ENCODE measurements at places on chromosomes 2 and 18. TPM values are rescaled to one million over a fixed set of nuclear protein-coding genes. Genes with fewer than 3 reads are reported as not detected.

VWC2L gene
- total RNA-seq = not detected

EPB41L3 gene
- total RNA-seq = 94.2 TPM

STK39 gene
- 8.5 TPM for total RNA-seq

ANTXR1 gene
- total RNA-seq = 64.0 TPM

GDF7 gene
- 20.0 TPM for total RNA-seq

DSEL gene
- total RNA-seq = 19.6 TPM

GKN1 gene
- not detected for total RNA-seq

MARCHF7 gene
- 96.4 TPM for total RNA-seq

IL37 gene
- not detected for total RNA-seq

BUB1 gene
- total RNA-seq = 1.8 TPM

GRCh38 chr2:28219758-28220368 is 172.8 kb upstream of the FOSL2 start:
- DNase-seq = no peak

DNA sequence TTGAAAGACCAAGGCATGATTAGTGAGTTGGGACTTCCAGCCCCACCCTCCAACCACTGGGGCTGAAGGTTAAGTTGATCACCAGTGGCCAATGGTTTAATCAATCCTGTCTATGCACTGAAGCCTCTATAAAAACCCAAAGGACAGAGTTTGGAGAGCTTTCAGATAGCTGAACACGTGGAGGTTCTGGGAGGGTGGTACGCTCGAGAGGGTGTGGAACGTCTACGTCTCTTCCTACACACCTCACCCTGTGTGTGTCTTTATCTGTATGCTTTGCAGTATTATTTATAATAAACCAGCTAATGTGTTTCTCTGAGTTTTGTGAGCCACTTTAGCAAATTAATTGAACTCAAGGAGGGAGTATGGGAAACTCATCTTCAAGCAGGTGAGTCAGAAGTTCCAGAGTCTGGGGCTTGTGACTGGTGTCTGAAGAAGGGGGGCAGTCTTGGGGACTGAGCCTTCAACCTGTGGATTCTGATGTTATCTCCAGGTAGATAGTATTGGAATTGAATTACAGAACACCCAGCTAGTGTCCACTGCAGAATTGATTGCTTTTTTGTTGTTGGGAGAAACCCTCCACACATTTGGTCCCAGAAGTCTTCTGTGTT is 20.3 kb downstream of the ACTR3 start:
- DNase-seq = no peak

DNA sequence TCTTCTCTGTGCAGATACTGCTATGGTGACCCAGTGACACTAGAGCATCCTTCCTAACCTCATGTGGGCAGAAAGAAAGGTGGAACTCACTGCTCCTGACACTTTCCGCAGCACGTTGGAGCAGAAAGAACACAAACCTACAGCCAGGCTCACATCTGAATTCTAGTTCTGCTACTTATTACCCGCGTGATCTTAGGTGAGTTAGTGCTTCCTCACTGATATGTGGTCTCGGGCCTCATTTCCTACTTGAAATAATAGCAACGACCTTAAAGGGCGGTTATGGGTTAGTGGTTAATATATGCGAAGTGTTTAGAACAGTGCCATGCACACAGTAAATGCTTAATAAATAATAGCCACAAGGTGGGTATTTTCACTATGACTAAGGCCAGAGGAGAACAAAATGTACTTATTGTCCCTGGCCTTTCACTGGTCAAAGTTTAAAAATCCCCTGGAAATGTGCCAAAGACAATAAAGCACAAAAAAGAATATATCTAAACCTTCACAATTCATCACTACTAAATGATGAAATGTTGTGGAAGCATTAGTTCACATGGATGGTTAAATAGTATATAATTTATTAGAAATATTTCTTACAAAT is 66.6 kb downstream of the MYOM1 start:
- no peak for DNase-seq

DNA sequence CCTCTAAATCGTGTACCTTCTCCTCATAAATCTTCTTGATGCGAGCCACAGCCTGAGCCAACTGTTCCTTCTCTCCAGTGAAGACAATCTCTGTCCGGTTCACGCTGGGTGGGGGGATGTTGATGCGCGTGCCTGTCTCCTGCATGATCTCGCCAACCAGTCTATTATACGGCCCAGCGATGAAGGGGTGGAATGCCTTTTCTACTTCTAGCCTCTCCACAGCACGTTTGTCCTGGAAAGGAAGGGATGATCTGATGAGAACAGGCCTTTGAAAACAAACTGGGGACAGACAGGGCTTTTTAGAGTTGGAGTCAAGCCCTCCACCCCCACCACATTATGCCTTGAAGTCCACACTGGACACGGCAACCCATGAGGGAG is 59.3 kb downstream of the HDLBP start:
- no peak for DNase-seq

DNA sequence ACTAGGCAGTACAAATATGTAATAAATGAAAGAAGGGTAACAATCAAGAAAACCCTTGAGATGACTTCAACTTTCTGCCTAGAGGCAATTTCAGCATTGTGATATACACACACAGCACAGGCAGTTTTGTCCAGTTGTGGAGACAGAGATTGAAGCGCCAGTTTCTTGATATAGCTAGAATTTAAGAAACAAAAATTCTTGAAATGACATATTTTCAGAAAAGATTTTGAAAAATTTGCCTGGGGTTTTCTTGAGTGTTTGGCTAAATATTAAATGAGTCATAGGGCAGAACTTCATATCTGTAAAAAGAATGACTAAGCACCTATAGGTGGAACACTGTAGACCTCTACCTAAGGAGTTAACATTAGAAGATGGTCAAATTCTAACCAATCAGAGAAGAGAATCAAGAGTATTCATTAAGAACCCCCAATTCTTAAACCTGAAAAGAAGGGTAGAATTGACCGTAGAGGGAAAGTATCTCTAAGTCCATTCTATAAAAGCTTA is 1266.8 kb upstream of the TMEFF2 start:
- DNase-seq = no peak

GRCh38 chr18:3692113-3692621 is 242.2 kb downstream of the TGIF1 start:
- DNase-seq = no peak

DNA sequence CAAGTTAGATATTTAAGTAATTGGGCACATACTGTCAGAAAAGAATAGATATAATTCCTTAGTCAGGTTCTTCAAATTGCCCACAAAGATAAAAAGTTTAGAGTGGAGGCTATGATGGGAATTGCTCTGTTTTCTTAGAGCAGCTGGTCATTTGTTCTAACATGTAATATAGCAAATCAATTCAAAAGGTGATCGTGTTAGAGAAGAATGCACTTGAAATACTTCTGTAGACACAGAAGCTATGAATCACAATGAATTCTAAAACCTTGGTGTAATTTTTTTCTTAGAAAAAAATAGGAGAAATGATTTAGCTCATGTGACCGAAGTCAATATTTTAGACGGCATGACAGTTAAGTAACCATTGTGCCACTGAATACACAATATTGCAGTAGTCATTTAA is 918.1 kb upstream of the LRATD1 start:
- DNase-seq = no peak

DNA sequence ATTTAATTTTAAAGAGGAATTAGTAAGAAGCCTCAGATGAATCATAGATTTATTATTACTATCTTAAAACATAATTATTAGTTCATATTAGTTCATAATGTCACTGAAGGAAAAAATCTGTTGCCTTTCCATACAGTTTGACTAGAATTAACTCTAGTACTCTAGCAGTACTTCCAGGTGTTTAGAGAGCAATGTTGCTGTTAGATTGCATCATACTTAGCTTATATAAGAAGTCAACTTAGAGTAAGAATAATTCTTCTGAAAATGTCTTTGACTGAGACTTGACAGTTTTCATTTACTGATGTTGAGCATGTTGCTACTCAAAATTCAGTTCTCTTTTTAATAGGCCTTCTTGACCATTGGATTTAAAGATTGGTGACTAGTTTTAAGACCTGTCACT is 4.7 kb downstream of the RAB3GAP1 start:
- DNase-seq = no peak

- no peak for DNase-seq
Observed at GRCh38 chr2:230866756-230867523, 2.2 kb downstream of the ITM2C start.

- DNase-seq = no peak
Observed at GRCh38 chr2:136310005-136310495, 192.1 kb upstream of the CXCR4 start.

DNA sequence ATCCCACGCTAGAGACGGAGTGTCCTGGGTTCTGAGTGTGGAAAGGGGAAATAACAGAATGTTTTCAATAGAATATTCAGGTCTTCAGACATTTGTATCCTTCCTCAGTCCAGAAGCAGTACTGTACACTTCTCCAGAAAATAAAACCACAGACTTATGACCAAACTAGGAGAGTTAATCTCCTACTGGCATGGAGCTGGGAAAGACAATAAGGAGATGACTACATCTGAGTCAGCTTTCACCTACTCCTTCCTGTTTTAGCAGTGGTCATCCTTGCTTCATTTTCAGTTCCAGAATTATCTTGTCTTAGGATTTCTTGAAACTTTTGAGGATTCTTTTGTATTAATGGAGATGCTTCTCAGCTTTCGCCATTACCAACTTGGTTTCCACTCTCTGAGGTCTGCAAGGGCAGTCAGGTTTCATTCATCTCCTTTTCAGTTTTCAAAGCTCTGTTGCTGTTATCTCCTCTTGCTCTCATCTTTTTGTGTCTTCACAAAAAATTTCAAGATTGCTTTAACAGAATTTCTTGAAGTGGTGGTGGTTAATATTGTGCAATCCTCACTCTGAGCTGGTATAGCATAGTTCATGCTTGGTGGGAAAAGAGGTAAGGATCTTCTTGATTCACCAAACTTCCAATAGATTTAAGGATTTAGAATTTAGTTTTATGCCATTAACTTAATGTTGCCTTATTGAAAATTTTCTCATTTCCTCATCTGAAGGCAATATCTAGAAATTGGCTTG is 23.7 kb upstream of the NR4A2 start:
- DNase-seq = no peak

- no peak for DNase-seq
Observed at GRCh38 chr18:46080156-46080555, 8.1 kb upstream of the PSTPIP2 start.

DNA sequence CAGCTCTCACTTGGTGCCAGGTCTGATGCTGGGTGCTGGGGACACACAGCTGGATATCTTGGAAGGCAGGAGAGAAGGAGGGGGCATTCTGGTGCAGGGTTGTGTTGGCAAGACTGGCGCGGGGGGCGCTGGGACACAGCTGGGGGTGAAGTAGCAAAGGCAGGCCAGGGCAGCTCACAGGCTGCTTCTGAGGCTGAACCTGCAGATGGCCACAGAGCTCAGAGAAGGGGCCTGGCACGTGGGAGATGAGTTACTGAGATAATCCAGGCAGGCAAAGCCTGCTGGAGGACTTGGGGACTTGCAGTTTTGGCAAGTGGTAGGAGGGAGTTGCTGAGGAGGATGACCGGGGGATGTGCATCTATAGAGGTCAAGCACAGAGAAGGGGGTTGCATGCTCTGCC is 16.2 kb upstream of the DGKD start:
- no peak for DNase-seq

GRCh38 chr2:237143676-237144440 is 58.2 kb downstream of the COPS8 start:
- DNase-seq = no peak

GRCh38 chr2:105775809-105776559 is 31.3 kb downstream of the NCK2 start:
- DNase-seq = no peak

GRCh38 chr2:73968357-73968937 is 16.3 kb upstream of the TET3 start:
- DNase-seq = no peak

DNA sequence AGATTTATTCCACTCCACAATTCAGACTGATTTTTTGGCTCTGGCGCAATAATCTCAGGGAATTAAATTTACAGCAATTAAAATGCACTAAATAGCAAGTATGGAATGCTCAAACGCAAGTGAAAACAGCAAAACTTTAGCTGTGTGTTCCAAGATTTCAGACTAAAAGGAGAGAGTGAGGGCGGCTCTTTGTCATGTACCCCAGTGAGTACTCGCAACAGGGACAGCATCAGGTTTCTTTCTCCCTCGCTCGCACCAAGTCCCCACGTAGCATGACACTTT is 1.1 kb downstream of the ROCK2 start:
- no peak for DNase-seq

- DNase-seq = no peak
Observed at GRCh38 chr2:43228756-43229659, 2.6 kb upstream of the ZFP36L2 start.

Data from tibial nerve (tissue), 4 donors.